ENCODE measurements at places on chromosomes 13 and 19.

- no peak for DNase-seq
Observed at GRCh38 chr19:3792114-3792513, 5.9 kb upstream of the MATK start.

DNA sequence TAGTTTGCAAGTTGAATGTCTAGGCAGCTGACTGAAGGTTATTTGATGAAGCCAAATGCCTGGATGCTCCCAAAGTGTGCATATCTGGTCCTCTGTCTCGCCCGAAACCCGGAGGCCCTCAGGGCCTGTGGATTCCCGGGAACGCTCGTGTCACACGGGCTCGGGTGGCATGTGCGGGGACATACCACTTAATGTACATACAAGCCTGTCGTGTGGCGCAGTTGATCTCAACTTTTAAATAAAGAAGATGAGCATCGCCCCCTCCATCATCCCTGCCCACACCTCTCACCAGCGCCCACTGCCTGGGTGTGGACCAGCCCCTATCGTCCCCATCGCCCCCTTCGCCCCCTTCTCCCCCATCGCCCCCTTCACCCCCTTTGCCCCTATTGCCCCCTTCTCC is 33.9 kb downstream of the ATP11A start:
- no peak for DNase-seq

- no peak for DNase-seq
Observed at GRCh38 chr13:30340331-30341250, 33.2 kb upstream of the KATNAL1 start.

- DNase-seq = no peak
Observed at GRCh38 chr13:80469105-80469852, 128.4 kb upstream of the SPRY2 start.

DNA sequence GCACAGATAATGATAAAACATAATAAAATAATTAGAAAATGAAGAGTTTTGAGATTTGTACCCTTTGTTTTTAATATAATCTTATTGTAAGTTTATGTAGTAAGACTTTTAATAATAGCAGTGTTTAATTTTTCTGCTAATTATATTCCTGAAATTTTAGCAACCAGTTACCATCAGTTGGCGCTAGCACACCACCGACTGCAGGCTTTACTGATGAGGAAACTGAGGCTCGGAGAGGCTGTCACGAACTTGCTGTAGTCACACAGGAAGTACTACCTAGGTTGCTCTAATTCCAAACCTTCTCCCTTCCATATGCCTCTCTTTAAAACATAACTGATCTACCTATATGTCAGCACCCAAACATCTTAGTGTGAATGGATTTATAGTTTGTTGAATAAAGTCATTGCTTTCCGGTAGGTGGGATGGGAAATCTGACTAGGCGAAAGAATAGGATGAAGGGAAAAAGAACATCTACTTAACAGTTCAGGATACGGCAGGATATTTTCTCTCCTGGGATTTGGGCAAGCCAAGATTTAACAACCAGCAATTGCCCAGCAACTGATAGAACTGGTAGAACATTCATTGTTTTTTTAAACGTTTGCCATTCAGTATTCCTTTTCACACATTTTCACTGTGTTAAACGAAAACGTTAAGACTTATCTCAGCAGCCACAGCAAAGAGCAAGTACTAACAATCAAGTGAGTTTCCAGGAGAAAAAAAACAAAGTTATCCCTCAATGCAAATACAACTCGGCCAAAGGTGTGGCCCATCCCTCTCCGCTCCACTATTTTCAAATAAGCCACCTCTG is 822 bp upstream of the RFXAP start:
- no peak for DNase-seq

DNA sequence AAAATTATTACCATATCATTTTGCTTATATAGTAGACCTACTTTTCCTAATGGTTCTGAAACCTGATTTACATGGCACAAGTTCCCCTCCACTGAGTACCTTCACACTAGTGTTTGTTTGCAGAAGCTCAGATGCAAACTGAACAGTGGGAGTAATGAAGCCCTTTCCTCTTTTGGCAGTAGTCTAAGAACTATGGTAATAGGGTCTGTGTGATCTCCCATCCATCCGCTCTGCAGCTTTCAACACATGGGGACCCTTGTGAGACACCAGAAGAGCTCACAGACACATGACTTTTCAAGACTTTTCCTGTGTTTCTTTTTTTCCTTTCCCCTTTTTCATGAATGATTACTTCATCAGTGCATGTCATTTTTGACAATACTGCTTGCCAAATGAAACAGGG is 336.0 kb downstream of the ATP8A2 start:
- DNase-seq = no peak

- DNase-seq = peak; percentile 15
Observed at GRCh38 chr19:7013678-7014077, 7.6 kb downstream of the MBD3L2B start.

DNA sequence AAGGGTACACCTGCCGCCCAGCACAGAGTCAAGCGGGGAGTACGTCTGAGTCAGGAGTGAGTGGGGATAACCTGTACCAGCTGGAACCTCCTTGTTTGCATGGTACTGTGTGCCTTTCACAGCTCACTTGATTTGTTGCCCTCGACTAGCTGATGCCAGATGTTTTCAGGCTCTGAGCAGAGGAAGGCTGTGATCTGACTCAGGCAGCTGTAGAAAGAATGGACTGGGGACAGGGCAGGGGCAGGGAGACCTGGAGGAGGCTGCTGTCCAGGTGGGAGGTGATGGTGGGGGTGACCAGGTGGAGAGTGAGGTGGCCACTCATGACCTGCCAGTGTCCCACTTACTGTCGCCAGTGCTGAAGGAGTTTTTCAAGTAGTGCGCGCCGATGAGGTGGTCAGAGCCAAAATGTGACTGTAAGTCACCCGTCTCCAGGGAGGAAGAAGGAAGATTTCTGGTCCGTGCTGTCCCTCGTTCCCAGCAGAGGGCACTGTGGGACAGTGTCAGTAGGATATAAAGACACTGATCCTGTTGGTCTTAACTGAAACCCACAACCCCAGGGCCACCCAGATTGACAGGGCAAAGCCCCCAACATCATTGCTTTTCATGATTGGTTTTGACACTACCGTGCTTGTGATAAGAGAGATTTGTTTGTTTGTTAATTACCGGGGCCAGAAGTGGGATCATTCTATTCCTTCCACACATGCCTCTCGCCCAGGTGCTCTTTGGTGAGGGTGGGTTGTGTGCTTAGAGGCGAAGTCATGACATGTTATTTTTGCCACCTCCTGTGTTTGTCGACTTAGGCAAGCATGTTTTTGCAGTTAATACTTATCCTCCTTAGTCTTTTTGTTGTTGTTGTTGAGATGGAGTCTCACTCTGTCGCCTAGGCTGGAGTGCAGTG is 128.4 kb downstream of the DPF1 start:
- DNase-seq = peak; percentile 51

GRCh38 chr19:14525729-14526128 is 3.7 kb upstream of the TECR start:
- DNase-seq = no peak

DNA sequence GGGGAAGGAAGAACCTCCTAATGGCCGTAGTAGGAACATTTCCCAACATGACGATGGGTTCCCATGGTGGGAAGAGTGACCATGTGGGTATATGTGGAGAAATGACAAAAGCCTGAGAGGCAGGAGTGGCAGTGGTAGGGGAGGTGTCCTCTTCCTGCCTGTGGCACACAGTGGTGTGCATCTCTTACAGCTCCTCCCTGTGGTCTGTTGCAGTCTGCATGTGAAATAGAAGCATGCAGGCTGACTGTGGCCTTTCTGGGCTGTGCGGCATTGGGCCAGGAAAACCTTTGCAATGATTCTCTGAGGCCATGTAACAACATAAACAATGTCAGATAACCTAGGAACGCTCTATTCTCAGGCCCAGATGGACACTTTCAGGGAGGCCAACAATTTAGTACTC is 84.0 kb downstream of the LACC1 start:
- no peak for DNase-seq

DNA sequence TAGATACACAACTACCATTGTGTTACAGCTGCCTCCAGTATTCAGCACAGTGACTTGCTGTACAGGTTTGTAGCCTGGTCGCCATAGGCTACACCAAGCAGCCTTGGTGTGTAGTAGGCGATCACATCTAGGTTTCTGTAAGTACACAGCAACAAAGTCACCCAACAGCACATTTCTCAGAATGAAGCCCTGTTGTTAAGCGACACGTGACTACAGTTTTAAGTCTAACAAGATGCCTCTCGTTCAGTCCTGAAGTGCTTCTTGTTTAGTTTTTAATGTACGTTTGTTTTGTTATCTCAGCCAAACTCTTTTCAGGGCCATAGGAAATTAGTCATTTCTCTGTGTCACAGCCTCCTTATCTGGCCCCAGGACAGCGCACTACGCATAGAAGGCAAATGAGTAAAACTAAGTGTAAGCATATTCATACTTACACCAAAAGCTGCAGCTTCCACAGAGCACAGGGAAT is 50.0 kb upstream of the GPR183 start:
- peak; percentile 89 for DNase-seq

DNA sequence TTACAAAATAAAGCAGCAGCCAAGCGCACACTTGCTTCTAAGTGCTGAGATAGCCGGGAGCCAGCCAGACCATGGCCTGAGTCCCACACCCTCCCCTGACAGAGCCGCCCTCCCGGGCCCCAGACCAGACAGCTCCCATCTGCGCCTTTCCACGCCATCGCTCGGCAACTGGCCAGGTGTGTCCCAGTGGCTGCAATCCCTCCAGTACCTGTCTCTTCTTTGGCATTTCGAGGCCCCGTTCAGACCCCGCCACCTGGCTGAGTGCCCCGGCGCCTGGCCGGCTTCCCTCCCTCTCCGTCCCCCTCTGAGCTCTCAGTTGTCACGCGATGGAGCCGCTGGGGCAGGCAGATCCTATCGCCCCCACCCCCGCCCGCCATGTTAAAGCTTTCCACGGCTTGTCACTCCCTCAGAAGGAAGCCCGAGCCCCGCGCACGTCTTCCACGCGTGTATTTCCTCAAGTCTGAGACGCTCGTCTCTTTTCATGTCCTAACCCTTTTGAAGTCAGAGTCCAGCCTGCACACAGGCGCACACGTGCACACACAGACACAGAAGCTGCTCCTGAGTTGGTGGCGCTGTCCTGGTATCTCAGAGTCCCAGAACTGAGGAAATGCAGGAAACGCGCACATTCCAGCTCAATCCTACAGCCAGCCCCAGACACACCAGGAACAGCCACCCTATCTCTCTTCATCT is 7.9 kb downstream of the MLLT1 start:
- DNase-seq = no peak

DNA sequence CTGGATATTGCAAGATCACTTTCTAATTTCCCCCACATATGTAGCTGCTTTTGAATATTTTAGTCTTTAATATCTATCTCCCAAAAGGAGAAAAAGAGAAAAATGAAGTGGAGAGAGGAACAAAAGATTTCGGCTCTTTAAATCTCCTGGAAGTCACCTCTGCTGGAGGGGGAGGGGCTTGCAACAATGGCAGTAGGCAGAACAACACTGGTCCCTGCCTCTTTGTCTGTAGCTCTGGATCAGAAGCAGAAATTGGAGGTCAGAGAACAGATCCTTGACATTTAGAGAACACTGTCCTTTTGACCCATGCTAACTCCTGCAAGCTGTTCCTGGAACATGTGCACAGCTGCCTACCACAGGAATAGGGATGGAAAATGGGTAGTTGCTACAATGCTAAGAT is 86.7 kb upstream of the GPR12 start:
- no peak for DNase-seq

GRCh38 chr19:49441960-49442350 is 628 bp upstream of the SLC17A7 start:
- no peak for DNase-seq

- no peak for DNase-seq
Observed at GRCh38 chr13:46748300-46748699, 48.7 kb downstream of the ESD start.

DNA sequence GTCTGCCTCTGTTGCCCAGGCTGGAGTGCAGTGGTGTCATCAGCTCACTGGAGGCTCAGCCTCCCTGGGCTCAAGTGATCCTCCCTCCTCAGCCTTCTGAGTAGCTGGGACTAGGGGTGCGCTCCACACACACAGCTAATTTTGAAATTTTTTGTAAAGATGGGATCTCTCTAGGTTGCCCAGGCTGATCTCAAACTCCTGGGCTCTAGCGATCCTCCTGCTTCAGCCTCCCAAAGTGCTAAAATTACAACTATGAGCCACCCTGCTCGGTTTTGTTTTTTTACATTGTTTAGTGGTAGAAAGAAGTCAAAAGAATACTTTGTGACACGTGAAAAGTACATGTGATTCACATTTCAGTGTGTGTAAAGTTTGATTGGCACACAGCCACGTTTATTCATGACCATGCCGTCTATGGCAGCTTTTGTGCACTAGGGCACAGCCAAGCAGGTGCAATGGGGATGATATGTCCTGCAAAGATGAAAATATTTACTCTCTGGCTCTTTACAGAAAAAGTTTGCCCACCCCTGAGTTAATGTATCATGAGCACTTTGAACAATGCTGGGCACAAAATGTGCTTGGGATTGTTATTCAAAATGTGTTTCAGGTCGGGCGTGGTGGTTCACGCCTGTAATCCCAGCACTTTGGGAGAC is 16.2 kb upstream of the NFIC start:
- no peak for DNase-seq

DNA sequence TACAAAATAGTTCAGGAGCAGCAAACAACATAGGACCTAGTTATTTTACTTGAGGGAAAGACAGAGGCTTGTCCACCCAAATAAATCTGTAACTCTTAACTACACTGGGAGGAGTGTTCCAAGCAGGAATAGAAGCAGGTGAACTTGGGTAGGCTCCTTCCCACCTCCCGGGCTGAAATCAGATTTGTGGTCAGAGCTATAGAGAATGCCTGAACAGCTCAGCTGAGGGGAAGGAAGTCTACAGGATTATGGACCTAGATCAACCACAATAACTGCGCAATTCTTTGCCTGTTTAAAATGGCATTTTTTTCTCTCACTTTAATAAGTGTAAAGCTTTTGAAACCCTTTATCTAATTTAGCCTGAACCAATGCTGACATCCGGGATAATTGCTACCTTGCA is 73.5 kb upstream of the IRS2 start:
- no peak for DNase-seq

DNA sequence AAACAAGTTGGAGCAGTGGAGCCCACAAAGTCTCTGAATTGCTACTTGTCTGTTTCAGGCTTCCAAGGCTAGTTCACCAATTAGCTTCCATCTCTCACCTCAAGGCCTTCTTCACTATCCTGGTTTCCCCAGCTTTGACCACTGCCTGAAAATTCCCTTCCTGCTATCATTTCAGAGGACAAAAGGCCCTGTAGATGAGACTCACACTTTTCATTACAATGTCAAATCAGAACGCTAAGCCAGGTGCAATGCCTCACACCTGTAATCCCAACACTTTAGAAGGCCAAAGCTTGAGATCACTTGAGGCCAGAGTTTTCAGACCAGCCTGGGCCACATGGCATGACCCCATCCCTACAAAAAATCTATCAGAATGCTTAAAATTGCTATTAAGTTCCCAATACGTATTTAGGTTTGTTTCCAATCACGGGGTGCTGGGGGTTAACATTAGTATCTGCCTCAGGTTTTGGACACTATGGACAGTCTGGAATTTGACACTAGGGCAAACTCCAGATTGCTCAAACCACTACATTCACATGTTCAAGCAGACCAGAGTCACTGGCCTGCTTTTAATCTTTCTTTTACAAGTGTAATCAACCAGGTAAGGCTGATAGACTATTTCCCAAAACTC is 5.5 kb downstream of the TPT1 start:
- DNase-seq = no peak

- DNase-seq = no peak
Observed at GRCh38 chr19:46815833-46816627, 27.6 kb upstream of the SLC1A5 start.

- DNase-seq = no peak
Observed at GRCh38 chr19:51226067-51226466, 1.2 kb downstream of the CD33 start.
